Activated CD8-positive, alpha-beta T cell treated with anti-CD3 and anti-CD28 coated beads for 36 hours (primary cell): ENCODE measurements at places on chromosomes 4 and X. TPM values are rescaled to one million over a fixed set of nuclear protein-coding genes. Genes with fewer than 3 reads are reported as not detected.

DNA sequence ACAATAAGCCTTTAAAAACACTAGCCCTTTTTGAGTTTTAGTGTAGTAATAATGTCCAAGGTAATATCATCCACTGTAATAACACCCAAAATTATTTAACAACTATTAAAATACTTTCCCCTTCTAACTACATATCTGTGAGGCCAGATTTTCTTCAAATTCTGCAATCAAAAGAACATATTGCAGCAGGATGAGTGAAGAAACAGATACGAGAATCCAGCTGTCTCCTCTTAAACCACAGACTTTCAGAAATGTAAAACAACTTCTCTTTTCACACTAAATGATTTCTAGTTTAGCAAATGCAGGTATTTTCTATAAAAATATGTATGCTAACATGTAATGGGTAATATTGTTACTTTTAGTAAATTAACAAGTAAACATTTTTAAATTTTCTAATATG, 148.9 kb downstream of the PRDM5 start:
- DNase-seq: no peak

- DNase-seq: no peak
Measured at GRCh38 chr4:99735822-99736221, 78.2 kb upstream of the C4orf54 start.

DNA sequence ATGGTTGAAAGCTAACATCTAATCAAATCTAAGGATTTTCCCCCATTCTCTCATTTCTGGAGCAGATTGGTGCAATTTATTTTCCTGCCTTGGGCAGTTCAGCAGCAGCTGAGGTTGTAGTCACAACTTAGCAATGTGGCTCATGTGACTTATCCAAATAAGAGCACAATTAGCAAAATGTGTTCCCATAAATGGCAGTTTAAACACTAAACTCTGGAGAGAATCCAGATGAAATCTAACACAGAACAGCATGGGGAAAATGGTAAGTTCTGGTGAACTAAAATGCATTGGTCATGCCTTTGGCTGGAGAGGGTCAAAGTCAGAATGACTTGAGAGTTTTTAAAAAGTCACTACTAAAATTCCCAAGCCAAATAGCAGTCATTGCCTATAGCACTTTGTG, 422.6 kb upstream of the DIPK2B start:
- DNase-seq: no peak

DNA sequence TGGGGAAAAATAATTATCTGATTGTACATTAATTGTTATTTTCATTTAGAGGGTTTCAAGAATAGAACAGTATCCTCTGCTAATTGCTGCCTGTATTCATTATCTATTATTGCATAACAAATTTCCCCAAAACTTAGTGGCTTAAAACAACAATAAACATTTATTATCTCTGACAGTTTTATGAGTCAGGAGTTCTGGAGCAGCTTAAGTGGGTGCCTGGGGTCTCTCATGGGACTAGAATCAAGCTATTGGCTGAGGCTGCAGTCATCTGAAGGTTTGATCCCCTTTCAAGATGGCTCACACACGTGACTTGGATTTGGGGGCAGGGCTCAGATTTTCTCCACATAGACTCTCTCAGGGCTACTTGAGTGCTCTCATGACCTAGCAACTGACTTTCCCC, 98.1 kb upstream of the JADE1 start:
- no peak for DNase-seq

GRCh38 chrX:19746919-19747651, 140.3 kb downstream of the SH3KBP1 start:
- DNase-seq: no peak

DNA sequence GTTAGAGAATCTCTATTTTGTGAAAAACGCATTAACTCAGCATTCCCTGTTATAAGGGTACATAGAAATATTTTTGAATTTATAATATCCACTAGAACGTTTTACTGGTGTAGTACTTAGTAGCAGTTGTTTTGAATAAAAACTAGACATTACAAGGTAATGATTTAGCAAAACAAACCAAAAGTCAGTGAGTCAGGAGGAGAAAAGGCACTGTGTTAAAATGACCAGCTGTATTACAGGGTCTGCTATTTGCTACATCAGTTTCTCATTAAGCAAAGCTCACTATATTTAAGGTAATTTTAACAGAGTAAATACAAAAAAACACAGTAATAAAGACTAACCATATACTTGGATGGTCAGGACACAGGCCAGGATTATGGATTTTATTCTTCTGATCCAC, 152.8 kb downstream of the RASL11B start:
- DNase-seq: no peak

DNA sequence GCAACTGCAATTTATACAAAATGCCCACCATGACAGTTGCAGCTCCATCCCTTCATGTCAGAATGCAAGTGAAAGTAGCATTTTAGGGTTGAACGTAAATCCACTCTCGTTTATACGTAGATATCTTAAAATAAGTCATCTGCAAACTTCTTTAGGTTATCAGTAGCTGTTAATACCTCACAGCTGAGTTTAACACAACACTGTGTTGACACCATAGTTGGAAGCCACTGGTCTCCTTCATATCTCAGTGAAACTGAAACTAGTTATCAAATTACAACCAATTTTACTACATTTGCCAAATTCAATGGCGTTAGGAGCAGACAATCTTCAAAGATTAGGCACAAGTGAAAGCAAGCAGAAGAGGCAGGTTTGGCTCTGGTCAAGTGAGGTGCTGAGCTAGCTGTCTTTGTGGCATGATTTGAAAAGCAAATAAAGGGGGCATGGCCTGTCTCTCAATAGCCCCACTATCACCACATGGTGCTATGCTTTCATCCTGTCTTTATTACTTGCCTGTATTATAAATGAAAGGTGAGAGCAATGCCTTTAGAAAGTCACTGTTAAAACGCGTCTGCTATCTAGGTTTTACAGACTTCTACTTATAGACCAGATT, 12.3 kb downstream of the PPP3CA start:
- no peak for DNase-seq

- DNase-seq: no peak
Measured at GRCh38 chr4:83370640-83370906, 35.9 kb upstream of the HPSE start.

DNA sequence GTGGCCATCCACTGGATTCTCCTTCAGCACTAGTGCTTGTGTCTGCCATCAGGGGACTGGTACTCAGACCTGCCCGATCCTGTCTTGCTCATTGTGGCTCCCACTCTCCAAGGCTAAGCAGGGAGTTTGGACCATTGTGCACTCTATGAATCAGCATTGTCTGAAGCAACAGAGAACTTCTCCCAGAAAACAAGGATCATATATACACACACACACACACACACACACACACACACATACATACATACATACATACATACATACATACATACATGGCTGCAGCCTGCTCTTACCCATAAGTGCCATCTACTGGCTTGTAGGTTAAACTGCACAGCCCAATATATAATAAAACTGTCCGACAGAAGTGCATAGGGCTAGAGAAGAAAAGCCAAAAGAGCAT, 345.3 kb upstream of the LCORL start:
- peak; percentile 7 for DNase-seq

- no peak for DNase-seq
Measured at GRCh38 chr4:141391771-141392170, 171.1 kb downstream of the ZNF330 start.

DNA sequence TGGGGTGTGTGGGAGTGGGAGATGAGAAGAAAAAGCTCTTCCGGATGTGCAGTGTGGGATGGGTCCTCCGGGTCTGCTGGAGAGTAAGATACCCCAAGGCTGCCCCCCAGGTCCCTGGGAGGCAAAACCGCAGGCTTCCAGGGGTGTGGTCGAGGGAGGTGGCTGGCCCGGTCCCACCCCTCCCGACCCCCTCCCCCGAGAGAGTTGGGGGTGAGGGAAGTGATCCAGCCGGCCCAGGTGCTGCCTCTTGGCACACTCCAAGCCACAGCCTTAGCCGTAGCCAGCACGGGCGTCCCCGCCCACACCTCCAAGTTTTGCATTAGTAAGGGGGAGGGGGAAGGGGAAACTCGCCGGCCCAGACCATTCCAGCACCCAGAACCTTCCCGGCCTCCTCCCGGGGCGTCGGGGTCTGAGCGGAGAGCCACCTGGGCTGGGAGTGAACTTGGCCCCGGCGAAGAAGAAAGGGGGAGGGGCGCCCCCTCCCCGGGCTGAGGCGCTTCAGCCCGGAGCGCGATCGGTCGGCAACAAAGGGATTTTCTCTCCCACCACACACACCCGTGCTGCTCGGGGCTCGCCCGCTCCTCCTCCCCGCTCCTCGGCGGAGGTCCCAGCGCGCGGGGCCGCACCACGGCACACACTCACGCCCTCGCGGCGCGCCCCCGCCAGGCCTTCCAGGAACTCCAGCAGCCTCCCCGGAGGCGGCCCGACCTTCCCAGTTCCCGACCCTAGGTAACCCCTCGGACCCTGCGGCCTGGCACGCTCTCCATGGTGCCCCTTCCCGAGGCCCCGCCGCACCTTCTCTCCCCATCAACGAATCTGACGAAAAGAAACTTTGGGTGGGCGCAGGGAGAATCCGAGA, 14.4 kb downstream of the BCOR start:
- peak; percentile 44 for DNase-seq

DNA sequence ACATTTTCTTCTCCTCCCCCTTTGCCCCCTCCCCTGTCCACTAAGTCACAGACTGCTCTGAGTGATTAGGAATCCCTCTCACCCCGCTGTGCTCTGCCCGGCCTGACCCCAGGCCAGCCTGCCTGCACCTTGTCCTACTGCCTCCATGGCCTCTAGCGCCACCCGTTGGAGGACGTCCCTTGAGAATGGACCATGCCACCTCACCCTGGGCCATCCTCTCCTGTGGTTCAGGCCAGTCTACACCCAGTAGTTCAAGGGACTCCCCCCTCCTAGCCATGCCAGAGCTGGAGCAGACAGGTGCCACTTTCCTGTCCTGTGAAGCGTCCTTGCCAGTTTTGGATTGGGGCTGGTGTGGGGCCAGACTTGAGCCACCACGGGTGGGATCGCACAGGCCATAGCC, 9.7 kb upstream of the IRAK1 start:
- DNase-seq: peak; percentile 20

DNA sequence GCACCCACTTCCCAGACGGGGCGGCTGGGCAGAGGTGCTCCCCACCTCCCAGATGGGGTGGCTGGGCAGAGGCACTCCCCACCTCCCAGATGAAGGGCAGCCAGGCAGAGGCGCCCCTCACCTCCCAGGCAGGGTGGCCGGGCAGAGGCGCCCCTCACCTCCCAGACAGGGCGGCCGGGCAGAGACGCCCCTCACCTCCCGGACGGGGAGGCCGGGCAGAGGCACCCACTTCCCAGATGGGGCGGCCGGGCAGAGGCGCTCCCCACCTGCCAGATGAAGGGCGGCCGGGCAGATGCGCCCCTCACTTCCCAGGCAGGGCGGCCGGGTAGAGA, 61.2 kb downstream of the UPRT start:
- DNase-seq: no peak

DNA sequence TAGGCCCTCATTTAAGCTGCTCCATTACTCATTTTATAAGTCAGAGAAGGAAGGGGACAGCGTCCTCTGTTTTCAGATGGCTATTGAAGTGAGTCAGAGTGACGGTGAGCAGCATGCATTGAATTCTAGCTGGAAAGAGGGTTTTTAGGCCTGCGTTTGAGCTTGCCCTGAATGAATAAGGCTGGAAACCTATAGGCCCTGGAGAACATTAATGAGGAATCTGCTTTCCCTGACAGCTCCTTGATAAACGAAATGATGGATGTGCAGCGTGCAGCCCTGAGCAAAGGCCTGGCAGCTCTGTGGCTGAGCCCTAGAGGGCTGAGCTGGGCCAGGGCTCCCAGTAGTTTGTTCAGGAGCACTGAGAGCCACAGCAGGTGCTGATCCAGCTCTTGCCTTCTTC, 33.4 kb downstream of the TBL1X start:
- no peak for DNase-seq

GRCh38 chr4:531076-531475, 32.1 kb downstream of the PIGG start:
- no peak for DNase-seq

DNA sequence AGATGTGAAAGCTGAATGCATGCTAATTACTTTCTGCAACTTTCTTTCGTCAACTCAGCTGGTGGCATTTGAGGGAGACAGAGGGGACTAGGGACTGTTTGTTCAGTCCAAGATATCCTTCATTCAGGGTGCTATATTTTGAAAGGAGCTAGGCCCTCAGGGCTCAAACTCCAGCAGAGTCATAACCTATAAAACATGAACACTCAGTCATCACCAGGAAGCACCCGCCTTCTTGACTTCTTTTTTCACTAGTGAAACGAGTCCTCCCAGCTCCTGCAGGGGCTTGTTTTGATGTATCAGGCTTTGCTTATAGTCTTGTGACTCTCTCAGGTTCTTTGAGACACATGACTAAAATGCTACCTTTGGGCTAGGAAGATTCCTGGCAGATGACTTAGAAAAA, 230.6 kb downstream of the PCDH7 start:
- no peak for DNase-seq

- DNase-seq: no peak
Measured at GRCh38 chrX:129497146-129497843, 26.0 kb downstream of the SMARCA1 start.

GRCh38 chr4:158122501-158122900, 50.3 kb downstream of the GASK1B start:
- no peak for DNase-seq

- no peak for DNase-seq
Measured at GRCh38 chr4:3676196-3676595, 90.0 kb upstream of the ADRA2C start.

DNA sequence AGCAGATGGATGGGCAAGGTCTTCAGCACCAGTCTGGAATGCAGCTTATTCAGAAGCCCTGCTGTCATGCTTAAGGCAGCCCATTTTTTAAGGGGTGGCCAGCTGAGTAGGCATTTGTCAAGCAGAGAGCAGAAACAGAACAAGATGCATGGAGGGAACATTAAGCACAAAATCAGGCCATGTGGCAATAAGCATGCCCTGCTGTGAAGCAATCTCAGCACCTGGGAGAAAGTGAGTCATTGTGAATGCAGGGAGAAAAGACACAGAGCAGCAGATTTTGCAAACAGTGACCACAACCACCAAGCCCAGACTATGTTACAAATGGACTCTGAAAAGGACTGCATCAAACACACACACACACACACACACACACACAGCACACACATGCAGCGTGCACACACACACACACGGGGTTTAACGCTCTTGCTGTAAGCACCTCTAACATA, 94.1 kb upstream of the GALNT7 start:
- no peak for DNase-seq

- DNase-seq: no peak
Measured at GRCh38 chrX:120726294-120726693, 96.4 kb upstream of the C1GALT1C1 start.

GRCh38 chrX:101605146-101605545, 12.7 kb downstream of the ARMCX6 start:
- DNase-seq: no peak

DNA sequence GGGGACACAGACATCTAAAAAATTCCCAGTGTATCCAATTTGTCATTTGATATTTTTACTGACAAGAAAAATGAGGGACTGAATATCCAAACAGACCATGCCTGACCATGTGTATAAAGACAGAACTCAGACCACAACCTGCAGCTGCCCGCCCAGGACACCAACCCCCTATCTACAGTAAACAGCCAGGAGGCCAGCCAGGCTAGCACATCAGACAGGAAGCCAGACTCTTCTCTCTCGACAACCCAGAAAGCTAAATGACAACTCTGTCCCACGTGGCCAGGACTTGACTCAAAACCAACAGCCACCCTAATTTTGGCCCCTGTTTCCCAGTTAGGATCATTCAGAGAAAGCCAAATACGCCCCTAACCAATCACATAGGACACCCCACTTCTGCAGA, 15.1 kb downstream of the AFAP1 start:
- DNase-seq: no peak

Gene KLHL15
- total RNA-seq: 13.1 TPM

Gene GPC3
- 0.58 TPM for total RNA-seq

Gene PRSS12
- not detected for total RNA-seq

Gene CT45A10
- not detected for total RNA-seq

Gene HSD17B11
- total RNA-seq: 21.7 TPM

Gene F11
- not detected for total RNA-seq

Gene PCDH11X
- total RNA-seq: not detected

Gene KLB
- total RNA-seq: not detected
